HT1080 (cell line): ENCODE measurements at places on chromosomes 16 and 17. TPM values are rescaled to one million over a fixed set of nuclear protein-coding genes. Genes with fewer than 3 reads are reported as not detected.
A peak's percentile ranks its signal among the peaks of the same experiment; 100 is the strongest.

- peak; percentile 79 for DNase-seq
Measured at GRCh38 chr17:19977293-19978208, at the start of gene AKAP10. Gene AKAP10 (minus strand): TSS chr17:19977828. CDS start chr17:19977679, 149 bp downstream.

GRCh38 chr17:75808905-75809621 is 24.5 kb downstream of the UNK start:
- DNase-seq: no peak

GRCh38 chr17:64040206-64040605 is 19.8 kb upstream of the ICAM2 start:
- DNase-seq: no peak

- peak; percentile 48 for DNase-seq
Measured at GRCh38 chr16:67029254-67030096, 526 bp downstream of the CBFB start.

DNA sequence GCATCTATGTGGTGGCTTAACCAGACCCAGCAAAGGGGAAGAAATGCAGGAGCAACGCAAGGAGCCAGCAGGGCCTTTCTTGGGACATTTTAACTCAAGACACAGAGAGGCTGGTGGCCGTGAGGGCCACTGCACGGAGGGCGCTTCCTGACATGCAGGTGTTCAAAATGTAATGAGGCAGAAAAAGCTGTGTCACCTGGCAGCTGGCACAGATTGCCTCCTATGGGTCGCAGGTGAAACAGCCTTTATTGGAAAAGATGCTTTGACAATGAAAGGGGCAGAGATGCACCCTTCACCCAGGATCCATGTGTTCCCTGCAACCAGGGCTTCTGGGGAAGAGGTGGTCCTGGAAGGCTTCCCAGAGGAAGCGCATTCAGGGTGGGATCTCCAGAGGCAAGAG is 219.3 kb downstream of the XYLT1 start:
- DNase-seq: no peak

GRCh38 chr17:80339731-80340456 is 75.1 kb upstream of the ENDOV start:
- DNase-seq: no peak

GRCh38 chr17:18087610-18088491 is at the start of gene DRG2:
Gene DRG2 (plus strand): TSS chr17:18087948. CDS start chr17:18088024, 76 bp downstream.
- peak; percentile 89 for DNase-seq

GRCh38 chr17:72725433-72726068 is 366.9 kb downstream of the SLC39A11 start:
- DNase-seq: peak; percentile 71

DNA sequence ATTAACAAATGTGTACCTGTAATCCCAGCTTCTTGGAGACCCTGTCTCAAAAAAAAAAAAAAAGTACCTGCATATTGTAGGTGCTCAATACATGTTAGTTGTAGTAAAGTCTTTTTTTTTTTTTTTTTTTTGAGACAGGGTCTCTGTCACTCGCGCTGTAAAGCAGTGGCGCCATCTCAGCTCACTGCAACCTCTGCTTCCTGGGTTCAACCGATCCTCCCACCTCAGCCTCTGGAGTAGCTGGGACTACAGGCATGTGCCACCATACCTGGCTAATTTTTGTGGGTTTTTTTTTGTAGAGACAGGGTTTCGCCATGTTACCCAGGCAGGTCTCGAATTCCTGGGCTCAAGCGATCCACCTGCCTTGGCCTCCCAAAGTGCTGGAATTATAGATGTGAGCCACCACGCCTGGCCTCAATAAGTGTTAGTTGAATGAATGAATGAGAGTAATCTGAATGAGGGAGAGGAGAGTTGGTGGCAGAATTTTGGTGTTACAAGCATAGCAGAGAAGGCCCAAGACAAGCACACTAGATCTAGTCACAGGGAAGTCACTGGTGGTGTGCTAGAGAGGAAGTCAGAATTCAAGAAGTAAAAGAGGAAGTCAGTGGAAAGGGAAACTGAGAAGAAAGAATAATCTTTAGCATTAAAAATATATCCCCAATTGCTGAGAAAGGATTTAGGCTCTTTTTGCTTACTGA is 9.4 kb upstream of the MYL4 start:
- DNase-seq: no peak

DNA sequence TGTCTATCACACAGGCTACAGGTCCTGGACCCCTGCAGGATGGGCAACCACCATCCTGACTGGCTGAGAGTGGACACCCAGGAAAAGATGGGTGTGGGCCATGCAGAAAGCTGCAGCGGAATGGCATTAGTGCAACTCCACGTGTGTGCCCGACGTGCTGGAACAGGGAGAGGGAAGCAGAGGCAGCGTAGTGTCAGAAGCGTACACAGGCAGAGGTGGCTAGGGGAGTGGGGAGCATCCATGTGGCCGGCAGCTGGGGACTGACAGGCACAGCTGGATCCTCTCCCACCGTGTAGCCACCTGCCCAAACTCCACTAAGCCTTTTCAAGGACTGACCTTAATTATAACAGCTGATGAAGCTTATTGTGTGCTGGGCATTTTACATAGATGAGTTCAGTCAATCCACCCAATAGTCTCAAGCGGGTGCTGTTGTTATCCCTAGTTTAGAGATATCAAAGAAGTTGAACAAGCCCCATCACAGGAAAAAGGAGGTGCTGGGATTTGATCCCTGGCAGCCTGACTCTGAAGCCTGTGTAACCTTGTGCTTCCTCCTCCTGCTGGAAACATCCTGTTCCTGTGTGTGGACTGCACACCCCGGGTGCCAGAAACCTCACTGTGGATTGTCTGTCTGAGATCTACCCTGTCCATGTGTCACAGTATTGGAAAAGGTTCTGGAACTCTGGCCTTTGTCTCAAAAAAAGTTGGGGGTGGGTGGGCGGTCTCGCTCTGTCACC is 114.0 kb downstream of the PRKCA start:
- DNase-seq: no peak

GRCh38 chr17:66367107-66367506 is 64.7 kb downstream of the PRKCA start:
- no peak for DNase-seq

DNA sequence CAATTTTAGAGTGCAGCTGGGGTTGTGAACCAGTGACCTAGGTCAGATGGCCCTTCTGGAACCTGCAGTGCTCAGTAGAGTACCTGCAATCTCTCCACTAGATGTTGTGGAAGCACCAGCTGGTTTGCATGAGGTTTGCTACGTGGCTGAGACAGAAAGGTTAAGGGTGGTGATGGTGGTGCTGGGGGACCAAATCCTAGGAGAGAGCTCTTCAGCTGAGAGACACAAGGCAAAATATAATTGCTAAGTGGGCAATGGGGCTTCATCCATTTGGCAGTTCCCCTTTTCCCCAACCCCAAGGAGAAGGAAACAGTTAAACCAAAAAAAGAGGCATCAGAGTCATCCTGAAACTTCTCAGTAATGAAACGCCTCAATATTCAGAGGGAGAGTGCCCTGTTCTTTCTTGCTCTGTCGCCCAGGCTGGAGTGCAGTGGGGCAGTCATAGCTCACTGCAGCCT is 13.9 kb downstream of the ITPRIPL2 start:
- DNase-seq: no peak

GRCh38 chr17:34635876-34636275 is 56.5 kb downstream of the TMEM132E start:
- DNase-seq: no peak

Gene CPD
- 30.8 and 55.9 TPM in 2 replicates for total RNA-seq

Gene TP53TG3D
- total RNA-seq: 1.1 and 2.0 TPM in 2 replicates

Gene ADAP2
- total RNA-seq: 0.43 TPM in 1 of 2 replicates, not detected in the other

Gene CNTNAP4
- 0.05 TPM in 1 of 2 replicates, not detected in the other for total RNA-seq

Gene KRTAP4-9
- 0.29 and 0.57 TPM in 2 replicates for total RNA-seq

Gene TMUB2
- 28.6 and 35.1 TPM in 2 replicates for total RNA-seq

Gene DNAI2
- total RNA-seq: not detected in 2 replicates

Gene NEURL4
- total RNA-seq: 20.7 TPM in 2 replicates

Gene WNT9B
- not detected in 2 replicates for total RNA-seq
